ENCODE measurements at places on chromosomes 7 and 10.

DNA sequence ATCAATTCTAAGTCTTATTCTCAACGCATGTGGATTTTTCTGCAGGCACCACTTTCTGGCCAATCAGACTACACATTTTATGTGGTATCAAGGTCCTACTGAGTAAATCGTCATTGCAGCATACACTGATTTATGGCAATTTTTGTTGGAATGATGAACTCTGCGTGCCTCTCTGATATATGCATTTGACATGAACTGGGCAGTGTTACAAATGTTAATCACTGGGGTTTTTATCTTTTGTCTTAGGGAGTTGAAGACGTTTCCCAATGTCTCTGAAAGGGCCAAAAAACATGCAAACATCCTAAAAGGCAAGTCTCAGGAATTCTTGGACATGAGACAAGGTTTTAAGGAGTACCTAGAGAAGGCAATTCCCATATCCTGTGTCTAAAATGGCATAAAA is 809.5 kb upstream of the CELF2 start:
- DNase-seq: no peak

GRCh38 chr7:65975814-65976445 is 6.1 kb downstream of the GUSB start:
- no peak for DNase-seq

GRCh38 chr10:24485304-24485703 is 238.4 kb downstream of the ARHGAP21 start:
- no peak for DNase-seq

DNA sequence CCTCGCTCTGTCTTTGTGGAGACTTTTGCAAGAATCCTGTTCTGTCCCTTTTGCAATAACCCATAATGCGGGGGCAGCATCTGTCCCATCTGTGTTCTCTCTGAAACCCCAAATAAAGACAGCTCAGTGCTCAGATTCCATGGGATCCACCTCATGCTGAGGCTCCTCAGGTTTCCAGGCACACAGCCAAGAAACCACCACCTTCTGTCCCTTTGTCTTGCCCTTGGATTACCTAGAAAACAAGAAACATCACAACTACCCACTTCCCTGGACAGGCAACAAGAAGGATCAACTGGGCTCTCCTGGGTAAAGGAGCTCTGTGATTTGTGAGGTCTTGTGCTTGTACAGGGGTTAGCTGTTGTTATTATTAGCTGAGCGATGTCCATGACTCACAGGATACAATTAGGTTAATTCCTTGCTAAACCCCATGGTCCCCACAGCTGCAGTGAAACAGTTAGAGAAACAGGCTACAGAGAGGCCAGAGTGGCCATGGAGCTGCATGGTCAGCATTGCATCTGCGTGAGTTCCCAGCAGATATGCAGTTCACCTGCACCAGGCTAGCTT is 50.2 kb downstream of the CXCL12 start:
- DNase-seq: no peak

- no peak for DNase-seq
Observed at GRCh38 chr7:134067164-134067563, 60.0 kb upstream of the LRGUK start.

DNA sequence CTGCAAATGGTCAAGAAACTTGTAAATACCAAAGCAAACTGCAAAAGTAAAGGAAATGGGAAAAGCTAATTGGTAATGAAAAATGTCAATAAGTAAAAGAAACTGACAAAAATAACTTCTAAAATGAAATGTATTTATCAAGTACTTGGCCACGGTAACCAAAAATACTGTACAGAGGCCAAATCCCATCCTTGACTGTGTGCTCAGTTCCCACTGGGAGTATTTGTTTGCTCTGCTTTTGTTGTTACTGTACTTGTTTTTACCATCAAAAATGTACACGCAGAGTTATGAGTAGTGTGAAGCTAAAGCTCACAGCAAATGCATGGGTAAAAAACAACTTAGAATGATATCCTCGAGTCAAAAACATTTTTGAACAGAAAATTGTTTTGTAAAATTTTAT is 31.1 kb downstream of the ENKUR start:
- DNase-seq: no peak

GRCh38 chr10:104043185-104043830 is 42.4 kb downstream of the COL17A1 start:
- DNase-seq: no peak

- no peak for DNase-seq
Observed at GRCh38 chr7:121547544-121548092, 151.5 kb upstream of the FAM3C start.

GRCh38 chr10:124224331-124225028 is 131.1 kb upstream of the CHST15 start:
- DNase-seq: no peak
